ENCODE measurements at places on chromosomes 3 and 15. TPM values are rescaled to one million over a fixed set of nuclear protein-coding genes. Genes with fewer than 3 reads are reported as not detected.

MESP2 gene
- total RNA-seq, result 0.58 TPM

WNT7A gene
- not detected for total RNA-seq

IL17RD gene
- 8.9 TPM for total RNA-seq

C3orf20 gene
- total RNA-seq, result under 0.01 TPM

KLHL40 gene
- not detected for total RNA-seq

ZFYVE19 gene
- total RNA-seq, result 25.3 TPM

ATP13A4 gene
- 0.33 TPM for total RNA-seq

ASTE1 gene
- total RNA-seq, result 8.6 TPM

SLC6A1 gene
- total RNA-seq, result under 0.01 TPM

ACTC1 gene
- total RNA-seq, result not detected

OCA2 gene
- total RNA-seq, result not detected

NDN gene
- total RNA-seq, result 132 TPM

CMC1 gene
- 2.0 TPM for total RNA-seq

THPO gene
- 0.15 TPM for total RNA-seq

MYLK gene
- 325 TPM for total RNA-seq

ITIH3 gene
- not detected for total RNA-seq
